ENCODE measurements at places on chromosomes 7 and 10.
A peak's percentile ranks its signal among the peaks of the same experiment; 100 is the strongest.

- DNase-seq, result no peak
Measured at GRCh38 chr7:40306596-40306995, 171.8 kb downstream of the SUGCT start.

DNA sequence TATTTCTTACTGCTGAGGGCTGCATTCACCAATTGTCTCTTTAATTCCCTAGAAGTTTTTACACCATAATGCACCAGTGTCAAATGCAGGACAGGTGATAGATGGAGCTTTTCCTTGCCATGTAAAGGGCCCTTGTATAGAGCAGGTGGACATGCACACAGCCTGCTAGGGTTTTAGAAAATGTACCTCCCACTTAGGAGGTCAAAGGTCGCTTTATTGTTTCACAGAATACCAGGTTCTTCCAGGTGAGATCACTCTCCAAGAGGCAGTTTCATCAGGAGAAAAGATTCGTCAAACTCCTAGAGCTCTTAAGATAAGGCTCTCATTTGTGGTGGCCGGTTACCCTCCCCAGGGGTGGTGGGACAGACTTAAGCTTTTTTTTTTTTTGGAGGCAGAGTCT lies 215.8 kb downstream of the PHTF2 start:
- no peak for DNase-seq

DNA sequence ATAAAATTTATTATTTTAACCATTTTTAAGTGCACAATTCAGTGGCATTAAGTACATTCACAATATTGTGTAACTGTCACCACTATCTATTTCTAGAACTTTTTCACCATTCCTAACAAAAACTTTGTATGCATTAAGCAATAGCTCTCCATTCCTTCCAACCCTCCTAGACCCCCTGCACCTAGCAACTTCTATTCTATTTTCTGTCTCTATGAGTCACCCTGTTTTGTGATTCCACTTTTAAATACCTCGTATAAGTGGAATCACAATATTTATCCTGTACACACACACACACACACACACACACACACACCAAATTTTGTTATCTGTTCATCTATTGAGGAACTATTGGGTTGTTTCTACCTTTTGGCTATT lies 89.2 kb downstream of the ARID5B start:
- no peak for DNase-seq

DNA sequence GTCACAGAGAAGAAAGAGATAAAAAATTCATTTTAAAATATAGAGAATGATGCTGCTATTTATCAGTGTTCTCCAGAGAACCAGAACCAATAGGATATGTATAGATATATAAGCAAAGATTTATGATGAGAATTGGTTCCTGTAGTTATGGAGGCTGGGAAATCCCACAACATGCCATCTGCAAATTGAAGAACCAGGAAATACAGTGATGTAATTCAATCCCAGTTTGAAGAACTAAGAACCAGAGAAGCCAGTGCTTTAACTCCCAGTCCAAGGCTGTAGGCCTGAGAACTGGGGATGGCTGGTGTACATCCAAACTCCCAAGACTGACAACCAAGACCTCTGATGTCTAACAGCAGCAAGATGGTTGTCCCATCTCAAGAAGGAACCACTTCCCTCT lies 192.9 kb upstream of the PLXDC2 start:
- DNase-seq, result no peak

DNA sequence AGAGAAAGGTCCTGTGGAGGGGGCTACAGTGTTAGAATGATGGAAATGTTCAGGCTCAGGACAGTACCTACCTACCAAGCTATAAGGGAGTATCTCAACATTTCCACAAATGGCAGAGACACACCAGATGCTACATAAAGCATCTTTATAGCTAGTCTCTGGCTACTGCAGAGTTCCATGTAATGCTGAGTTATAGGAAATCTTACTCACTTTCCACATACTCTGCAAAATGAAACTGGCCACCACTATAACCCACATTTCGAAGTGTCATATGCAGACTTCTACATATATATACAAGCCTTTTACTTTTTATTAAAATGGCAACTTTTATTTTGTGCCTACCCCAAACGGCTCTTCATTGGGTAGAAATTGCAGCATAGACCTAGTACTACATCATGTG lies 85.5 kb downstream of the FAS start:
- DNase-seq, result no peak

- DNase-seq, result no peak
Measured at GRCh38 chr10:75272896-75273295, 37.1 kb upstream of the COMTD1 start.

DNA sequence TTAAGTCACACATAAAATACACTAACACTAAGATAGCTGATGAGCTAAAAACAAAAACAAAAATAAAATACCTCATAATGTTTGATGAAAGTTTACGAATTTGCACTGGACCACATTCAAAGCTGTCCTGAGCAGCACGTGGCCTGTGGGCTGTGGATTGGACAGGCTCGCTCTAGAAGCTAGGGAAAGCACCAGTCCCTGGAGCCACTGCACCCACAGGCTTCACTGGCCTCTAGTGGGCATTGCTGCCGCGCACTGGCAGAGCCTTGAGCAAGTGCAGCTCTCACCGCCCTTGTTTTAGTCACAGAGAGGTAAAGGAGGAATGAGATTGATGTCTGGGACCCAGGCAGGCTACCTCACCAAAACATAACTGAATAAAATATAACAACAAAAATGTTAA lies 67.6 kb downstream of the PAX2 start:
- no peak for DNase-seq

- no peak for DNase-seq
Measured at GRCh38 chr7:135971366-135971725, 5.8 kb downstream of the MTPN start.

GRCh38 chr10:101576211-101576863 lies 11.7 kb downstream of the POLL start:
- no peak for DNase-seq

- DNase-seq, result peak; percentile 16
Measured at GRCh38 chr7:34991938-34992840, 45.1 kb downstream of the DPY19L1 start.

GRCh38 chr7:110724811-110725210 lies 366.1 kb upstream of the LRRN3 start:
- DNase-seq, result no peak

GRCh38 chr10:63491588-63492316 lies 26.0 kb upstream of the JMJD1C start:
- no peak for DNase-seq

GRCh38 chr10:52322936-52323335 lies 8.9 kb downstream of the DKK1 start:
- no peak for DNase-seq

DNA sequence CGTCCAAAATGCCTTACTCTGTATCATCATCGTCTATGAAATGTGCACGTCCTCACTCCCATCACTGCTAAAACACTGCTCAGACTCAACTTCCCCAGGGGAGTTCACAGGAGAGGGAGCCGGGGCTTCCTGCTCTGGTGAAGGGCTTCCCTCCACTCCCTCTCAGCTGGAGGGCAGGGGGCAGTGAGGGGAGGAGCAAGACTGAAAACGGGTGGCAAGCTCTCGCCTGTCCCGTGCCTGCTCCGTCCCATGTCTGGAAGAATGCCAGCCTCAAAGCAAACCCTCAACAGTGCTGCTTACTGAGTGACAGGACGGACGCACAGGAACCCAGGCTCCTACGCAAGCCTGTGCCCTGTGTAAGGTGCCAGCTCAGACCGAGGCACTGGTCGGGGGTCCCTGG lies 25.1 kb downstream of the PRKAG2 start:
- no peak for DNase-seq

- DNase-seq, result no peak
Measured at GRCh38 chr7:87541648-87542047, 59.0 kb downstream of the ABCB1 start.

- no peak for DNase-seq
Measured at GRCh38 chr10:53687800-53688199, 915.2 kb upstream of the MBL2 start.

DNA sequence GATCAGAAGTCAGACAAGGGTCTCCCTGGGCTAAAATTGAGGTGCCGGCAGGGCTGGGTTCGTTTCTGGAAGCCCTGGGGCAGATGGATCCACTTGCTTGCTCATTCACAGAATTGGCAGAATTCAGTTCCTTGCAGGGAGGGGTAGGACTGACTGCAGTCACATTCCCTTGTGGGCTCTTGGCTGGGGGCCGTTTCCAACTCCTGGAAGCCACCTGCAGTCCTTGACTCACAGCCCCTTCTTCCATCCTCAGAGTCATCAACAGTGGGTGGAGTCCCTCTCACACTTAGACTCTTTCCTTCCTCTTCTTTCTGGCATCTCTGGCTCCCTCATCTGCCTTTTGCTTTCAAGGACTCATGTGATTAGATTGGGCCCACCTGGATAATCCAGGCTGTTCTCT lies 54.6 kb upstream of the NANOS1 start:
- DNase-seq, result no peak

GRCh38 chr10:629186-629998 lies 60.1 kb downstream of the DIP2C start:
- no peak for DNase-seq

DNA sequence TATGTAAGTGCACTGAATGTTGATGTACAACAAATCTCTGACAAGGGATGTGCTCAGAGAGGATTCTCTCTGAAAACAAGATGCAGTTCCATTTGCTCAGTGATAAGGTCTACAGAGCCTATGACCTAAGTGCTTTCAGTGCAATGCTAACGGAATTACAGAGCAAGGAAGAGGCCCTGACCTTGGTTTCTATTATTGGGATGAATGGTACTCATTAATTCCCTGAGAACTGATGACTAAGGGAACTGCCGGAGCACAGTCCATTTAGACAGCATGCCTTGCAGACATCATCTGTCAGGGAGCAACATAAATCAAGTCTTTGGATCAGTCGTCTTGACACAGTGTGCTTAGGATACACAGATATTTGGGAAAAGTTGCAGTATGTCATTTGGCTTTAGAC lies 340.8 kb downstream of the PHTF2 start:
- DNase-seq, result no peak

Data from activated CD4-positive, alpha-beta T cell treated with anti-CD3 and anti-CD28 coated beads, Interleukin-2, amount 50 U/mL, for 4 hours (primary cell).